Activated B cell treated with CpG ODN at 0.5 μM for 24 hours (primary cell): ENCODE measurements at places on chromosomes 11 and 22.

DNA sequence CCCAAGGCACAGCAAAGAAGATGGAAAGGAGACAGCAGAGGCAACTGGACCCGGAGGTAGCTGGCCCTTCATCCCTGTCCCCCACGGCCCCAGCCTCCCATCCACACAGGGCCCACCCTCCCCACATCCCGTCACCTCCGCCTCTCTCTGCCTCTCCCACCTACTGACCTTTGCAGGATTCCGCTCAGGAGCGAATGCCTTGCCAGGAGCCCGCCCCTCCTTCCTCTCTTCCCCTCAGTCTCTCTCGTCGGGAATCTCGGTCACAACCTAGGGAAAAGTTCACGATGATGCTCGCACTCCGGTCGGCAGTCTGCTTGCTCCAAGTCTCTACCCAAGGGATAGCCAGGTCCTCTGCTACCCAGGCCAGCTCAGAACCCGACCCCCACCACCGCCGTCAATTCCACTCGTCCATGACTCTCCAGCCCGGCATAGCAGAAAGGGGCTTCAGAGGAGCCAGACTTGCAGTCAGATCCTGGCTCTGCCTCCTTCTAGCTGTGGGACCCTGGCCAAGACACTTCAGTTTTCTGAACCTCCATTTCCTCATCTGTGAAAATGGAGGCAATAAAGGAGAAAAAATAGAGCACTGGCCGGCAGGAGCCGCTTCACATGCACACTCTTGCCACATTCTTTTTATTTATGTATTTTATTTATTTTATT, 10.2 kb downstream of the AHNAK start:
- no peak for DNase-seq

- DNase-seq: no peak
These were observed at the start of gene HTR3A for GRCh38 chr11:113974741-113975470. Gene HTR3A (plus strand): TSS chr11:113975108. CDS start chr11:113975326, 218 bp downstream.

DNA sequence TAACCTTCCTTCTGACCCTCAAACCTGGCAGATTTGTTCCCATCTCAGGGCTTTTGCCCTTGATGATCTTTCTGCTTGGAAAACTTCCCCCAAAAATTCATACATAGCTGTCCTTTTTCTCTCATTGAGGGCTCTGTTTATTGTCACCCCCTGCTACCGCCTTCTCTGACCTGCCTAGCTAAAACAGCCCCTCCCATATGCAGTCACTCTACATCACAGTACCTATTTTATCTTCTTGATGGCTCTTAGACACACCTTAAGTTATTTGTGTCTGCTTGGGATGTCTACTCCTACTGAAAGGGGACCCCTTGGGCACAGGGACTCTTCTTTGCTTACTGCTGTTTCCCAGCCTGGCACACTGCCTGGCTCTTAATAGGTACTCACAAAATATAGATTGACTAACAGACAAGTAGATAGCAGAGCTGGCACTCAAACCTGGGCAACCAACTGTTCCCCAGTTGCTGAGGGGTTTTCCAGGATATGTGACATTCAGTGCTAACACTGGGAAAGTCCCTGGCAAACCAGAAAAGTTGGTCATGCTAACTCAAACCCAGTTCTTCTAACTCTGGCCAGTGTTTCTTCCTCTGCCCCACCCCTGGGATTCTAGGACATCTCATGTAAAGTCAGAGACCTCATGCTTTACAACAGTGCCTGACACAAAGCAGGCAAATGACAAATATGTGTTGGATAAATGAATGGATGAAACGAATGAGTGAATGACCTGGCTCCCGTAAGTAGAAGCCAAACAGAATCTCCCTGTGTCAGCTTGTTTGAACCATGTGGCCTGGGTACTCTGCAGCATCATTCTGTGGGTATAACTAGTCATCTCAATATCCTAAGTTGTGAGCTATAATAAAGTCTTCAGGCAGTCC, 19.8 kb upstream of the FJX1 start:
- DNase-seq: no peak

DNA sequence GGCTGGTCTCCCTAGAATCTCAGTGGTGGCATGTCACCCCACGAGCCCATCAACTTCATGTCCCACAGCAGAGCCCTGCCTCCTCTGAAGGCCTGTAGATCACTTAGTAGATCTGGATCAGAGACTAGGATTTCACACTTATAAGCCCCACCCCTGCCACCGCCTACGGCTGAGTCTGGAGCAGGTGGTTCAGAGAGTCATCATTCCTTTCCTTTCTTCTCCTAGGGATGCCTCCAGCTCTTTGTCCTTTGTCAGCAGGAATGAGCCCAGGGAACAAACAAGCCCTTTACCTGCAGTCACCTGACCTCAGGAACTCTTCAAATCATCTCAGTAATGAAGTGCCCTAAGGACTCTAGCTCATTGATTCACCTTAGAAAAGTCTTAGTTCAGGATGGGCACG, 37.8 kb downstream of the SCGB1A1 start:
- no peak for DNase-seq

- DNase-seq: no peak
These were observed 10.1 kb downstream of the TECTA start for GRCh38 chr11:121110871-121111724.

DNA sequence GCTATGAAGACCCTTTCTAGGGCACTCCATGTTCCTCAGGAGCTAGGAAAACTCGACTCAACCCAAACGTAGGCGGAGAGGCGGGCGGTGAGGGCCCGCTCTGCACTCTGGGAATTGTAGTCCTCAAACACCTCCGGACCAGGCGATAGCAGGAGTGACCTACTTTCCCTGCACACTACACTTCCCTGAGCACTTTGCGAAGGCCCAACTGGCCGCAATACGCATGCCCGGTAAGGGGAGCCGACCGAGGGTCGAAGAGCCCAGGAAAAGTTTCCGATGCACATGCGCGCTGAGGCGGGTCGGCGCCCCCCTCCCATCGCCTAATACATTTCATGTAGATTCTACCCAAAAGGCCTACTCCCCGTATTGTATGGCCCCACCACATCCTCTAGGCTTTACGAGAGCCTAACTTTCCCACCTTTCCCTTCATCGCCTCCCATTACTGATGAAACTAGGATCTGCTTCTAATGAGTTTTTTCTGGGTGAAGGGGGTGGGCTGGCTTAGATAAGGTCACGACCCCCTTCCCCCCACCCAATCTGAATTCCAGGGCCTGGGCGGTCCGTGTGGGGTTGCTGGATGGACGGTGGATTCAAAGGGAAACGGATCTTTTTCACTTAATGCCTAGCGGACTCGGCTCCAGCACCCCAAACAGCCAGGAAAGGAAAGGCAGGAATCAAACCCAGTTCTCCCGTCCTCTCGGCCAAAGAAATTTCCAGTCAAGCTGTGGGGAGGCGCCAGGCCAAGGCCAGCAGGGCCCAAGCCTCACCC, 2.1 kb downstream of the TOB2 start:
- DNase-seq: peak; percentile 72

DNA sequence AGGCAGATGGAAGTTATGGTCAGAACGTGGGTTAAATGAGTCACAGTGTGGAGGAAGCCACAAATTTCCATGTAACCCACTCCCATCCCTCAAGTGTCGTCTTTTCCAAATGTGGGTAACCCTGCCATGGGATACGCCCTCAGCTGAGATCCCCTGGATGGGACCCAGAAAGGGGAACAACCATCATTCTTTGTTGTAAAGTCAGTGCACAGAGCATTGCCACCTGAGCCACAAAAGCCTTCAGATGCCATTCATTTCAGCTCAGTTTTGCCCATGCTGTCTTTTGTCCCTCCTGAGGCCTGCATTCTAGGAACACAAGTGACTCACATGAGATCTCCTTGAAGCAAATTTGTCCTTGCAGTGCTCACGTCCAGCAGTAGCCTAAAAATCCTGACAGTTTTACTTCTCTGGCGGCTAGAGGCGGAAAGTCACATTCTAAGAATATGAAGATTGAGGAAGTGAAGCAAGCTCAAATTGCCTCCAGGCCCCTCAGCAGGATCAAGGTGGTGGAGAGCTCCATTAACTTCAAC, 30.6 kb downstream of the MMP13 start:
- no peak for DNase-seq

- no peak for DNase-seq
These were observed 263.8 kb downstream of the SWAP70 start for GRCh38 chr11:9927670-9928069.

- no peak for DNase-seq
These were observed 56.8 kb downstream of the RPUSD4 start for GRCh38 chr11:126154691-126155090.

GRCh38 chr11:70567680-70568034, 169.3 kb downstream of the CTTN start:
- no peak for DNase-seq

DNA sequence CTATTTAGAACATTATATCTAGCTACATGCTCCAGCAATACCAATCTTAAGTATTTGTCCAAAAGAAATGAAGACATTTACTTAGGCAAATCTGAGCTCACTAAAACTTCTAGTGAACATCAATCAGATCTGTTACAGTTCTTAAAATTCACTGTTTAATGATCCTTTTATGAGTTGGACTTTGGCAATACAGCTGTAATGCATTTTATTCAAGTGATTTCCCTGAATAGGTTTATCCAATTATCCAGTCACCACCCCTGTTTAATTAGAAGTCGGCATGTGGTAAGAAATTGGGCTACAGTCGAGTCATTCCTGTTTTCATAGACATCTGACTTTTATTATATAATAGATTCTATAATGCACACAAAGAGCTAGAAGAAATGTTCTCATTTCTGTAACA, 1029.0 kb upstream of the TENM4 start:
- no peak for DNase-seq

- DNase-seq: no peak
These were observed 18.3 kb downstream of the JAML start for GRCh38 chr11:118206391-118207031.

- DNase-seq: no peak
These were observed 4.3 kb upstream of the EXPH5 start for GRCh38 chr11:108597736-108598355.

GRCh38 chr22:38441620-38442287, 13.2 kb downstream of the KCNJ4 start:
- no peak for DNase-seq

DNA sequence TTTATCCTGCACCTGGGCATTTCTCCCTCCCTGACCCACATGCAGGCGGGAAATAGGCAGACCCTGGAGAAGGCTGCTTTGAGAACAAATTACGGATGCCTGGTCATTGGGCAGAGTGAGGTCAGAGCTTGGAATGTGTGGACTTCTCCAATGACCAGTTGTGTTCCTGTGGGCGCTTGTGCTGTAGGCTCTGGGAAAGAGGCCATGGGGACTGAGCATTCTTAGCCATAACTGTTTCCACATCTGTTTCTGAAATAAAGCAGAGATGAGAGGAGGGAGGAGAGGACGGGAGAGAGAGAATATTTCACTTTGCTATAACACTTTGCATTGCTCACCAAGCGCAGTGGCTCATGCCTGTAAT, 11.2 kb upstream of the TMEM184B start:
- no peak for DNase-seq

DNA sequence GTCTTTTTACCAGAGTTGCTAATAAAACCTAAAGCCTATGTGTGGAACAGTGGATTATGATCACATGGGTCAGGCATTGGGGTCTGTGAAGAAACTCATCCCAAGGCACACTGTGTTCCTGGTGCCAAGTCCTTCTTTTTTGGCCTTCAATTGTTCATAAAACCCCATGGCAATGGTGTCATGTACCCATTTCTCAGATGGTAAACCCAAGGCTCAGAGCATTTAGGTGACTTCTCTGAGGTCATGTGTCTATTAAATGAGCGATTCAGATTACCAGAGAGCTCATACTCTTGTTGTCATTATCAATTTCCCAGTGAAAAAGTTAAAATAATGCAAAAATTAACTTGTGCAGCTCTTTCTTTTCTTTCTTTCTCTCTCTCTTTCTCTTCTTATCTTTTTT, 272.8 kb upstream of the SYN3 start:
- no peak for DNase-seq

- DNase-seq: no peak
These were observed 679.9 kb upstream of the CCDC179 start for GRCh38 chr11:23540101-23540561.

DNA sequence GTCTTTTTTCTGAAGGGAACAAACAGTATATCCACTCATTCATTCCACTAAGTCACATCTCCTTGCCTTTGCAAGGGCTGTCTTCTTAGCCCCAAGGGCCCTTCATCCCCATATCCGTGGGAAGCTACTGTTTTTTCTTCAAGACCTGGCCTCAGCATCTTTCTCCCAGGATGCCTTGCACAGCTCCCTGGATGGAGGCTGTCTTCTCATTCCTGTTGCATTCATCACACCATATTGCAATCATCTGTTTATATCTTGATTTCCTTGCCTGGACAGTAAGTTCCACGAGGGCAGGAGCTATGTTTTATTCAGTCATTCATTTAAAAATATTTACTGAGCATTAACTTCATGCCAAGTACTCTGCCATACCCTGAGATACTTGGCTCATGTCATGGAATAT, 29.3 kb upstream of the NECTIN1 start:
- no peak for DNase-seq

DNA sequence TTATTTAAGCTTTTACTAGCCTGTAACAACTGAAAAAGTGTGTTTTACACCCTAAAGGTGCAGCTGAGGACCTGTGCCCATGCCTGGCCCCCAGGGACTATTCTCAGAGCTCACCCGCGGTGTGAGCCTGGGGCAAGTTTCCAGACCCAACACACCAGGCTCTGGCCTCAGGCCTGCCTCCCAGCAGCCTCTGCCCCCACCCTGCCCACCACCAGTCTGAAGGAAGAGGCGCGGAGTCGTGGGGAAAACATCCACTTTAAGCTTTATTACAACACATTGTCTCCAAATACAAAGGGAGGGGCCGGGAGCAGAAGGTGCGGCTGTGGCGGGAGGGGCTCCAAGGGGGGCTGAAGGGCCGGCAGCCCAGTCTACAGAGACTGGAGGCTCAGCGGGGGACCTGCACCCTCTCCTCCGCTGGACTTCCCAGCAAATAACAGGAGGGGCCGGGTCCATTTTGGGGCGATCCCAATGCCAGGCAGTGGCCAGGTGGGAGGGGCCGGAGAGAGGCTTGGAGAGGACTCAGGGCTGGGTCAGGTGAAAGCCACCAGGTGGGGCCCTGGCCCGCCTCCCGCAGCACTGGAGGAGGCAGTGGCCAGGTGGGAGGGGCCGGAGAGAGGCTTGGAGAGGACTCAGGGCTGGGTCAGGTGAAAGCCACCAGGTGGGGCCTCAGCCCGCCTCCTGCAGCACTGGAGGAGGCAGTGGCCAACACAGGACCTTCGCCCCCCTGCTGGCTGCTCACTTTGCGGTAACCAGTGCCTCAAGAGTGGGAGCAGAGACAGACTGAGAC, 18.1 kb downstream of the DUSP8 start:
- no peak for DNase-seq

- no peak for DNase-seq
These were observed 12.5 kb downstream of the IRAG1 start for GRCh38 chr11:10680956-10681487.

GRCh38 chr11:112582366-112582765, 321.7 kb upstream of the PLET1 start:
- DNase-seq: no peak
